ENCODE measurements at places on chromosomes 7 and 10.

DNA sequence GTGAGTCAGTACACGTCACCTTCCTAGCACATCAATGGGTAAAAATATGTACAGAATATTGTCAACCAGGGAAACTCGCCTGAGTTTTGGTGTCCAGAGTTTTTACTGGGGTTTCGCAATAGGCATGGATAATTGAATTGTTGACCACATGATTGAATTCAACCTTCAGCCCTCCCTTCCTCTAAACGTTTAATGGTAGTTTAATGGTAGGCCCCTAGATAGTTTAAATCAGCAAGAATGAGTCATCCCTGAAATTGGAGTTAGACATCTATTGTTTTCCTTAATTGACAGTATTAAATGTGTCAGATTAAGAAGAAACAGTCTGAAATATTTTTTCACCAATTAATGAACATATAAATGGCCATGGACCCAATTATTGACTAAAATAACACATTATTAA lies 57.8 kb upstream of the CACNA2D1 start:
- no peak for DNase-seq

DNA sequence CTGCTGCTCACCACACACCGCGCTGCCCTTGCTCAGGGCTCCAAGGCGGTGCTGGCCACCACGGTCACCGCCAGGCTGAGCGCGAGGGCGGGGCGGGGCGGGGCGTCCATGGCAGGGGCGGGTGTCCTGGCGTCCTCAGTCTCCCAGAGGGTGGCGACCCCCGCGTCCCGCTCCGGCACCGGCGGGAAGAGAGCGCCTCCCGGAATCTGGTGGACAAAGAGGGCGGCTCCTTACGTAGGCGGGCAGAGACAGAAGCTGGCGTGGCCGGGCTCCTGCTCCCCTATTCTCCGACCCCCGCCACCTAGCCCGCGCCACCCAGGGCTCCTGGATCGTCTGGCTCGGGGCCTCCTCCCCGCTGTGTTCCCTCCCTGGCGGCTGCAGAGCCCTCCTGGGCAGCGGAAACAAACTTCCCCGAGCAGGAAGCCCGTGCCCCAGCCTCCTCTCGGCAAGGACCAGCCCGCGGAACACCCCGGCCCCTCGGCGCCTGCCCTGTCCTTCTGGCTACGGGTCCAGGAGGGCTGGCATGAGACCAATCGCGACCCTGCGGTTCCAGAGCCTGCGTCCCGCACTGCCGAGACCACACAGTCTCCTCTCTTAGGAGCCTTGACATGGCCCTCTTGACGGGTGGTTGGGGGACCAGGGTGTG lies 133.8 kb upstream of the ZNF92 start:
- no peak for DNase-seq

DNA sequence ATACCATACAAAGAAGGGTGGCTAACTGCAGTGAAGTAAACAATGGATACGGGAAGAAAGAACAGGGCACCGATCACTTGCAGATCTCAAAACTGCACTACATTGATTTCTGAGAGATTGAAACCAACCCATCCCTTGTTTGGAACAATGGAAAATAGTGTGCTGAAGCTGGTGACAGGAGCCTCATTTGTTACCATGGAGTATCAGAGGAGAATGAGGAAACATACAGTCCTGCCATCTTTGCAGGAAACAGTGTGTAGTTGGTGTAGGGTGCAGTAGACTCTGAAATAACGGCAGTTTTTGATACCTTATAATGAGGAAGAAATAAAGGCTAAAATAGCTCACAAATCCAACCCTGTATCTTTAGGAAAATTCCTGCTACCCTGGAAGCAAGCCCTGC lies 118.5 kb downstream of the ARHGAP21 start:
- DNase-seq, result no peak

GRCh38 chr7:11166051-11166450 lies 192.4 kb downstream of the PHF14 start:
- DNase-seq, result no peak

DNA sequence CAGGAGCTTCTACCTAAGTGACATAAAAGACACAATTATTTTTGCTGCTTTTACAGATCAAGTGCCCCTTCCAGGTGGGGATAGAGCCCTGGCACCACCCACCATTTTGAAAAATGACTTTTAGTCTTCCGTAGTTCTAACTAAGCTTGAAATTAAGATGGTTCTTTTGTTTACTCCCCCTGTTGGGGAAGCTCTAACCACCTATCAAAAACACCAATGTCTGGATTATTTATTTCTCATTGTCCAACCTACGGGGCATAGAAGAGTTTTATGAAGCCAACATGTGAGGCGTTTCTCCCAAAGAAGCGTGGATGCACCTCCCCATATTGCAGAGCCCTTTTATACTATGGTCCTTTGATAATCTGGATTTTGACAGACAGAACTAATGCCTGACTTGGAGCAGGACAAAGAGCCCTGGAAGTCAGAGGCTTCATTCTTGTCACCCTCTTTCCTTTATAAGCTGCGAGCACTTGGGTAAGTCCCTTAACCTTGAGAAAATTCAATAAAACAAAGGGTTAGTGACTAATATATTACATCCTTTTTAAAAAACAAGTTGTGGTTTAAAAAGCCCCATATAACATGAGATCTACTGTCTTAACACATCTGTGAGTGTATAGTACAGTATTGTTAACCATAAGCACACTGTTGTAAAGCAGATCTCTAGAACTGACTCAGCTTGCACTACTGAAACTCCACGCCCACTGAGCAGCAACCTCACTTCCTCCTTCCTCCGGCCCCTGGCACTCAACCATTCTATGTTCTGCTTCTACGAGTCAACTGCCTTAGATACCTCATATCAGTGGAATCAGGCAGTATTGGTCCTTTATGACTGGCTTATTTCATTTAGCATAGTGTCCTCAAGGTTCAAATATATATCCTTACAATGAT lies 67.5 kb downstream of the ATXN7L1 start:
- peak; percentile 85 for DNase-seq

- DNase-seq, result no peak
Observed at GRCh38 chr7:47949703-47950102, 1.4 kb upstream of the PKD1L1 start.

- no peak for DNase-seq
Observed at GRCh38 chr10:77943121-77943901, 16.8 kb upstream of the DLG5 start.

- no peak for DNase-seq
Observed at GRCh38 chr7:133709036-133709880, 417.9 kb upstream of the LRGUK start.

GRCh38 chr7:23791721-23792120 lies 81.7 kb downstream of the STK31 start:
- no peak for DNase-seq

GRCh38 chr7:108134486-108134885 lies 4.3 kb upstream of the LAMB4 start:
- no peak for DNase-seq

DNA sequence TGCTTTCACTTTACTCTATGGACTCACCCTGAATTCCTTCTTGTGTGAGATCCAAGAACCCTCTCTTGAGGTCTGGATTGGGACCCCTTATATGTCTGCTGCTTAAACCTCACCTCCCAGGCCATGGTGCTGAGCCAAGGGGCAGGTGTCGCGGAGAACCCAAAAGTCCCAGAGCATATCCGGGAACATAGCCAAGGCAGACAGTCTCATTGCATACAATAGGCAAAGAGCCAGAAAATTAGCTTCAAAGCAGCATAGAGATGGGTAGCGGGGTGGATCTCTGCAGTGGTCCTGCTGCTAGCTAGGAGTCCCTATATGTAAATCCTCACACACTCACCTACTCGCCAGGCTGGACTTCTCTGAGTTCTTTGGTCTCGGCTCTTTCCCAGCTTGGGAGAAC lies 5.5 kb downstream of the CCL24 start:
- DNase-seq, result no peak

DNA sequence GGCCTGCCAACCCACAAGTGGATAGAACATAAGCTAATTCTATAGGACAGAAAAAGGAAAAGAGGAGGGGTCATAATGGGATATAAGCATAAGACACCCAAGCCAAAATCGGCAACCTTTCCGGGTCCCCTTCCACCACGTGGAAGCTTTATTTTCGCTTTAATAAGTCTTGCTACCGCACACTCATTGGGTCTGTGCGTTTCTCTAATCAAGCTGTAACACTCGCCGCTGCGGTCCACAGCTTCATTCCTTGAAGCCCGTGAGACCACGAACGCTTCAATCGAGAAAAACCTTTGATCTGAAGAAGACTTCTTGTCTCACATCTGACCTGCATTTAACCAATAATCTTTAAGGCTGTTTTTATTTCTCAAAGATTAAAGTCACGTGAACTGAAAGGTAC lies 35.8 kb upstream of the HECW1 start:
- DNase-seq, result no peak

DNA sequence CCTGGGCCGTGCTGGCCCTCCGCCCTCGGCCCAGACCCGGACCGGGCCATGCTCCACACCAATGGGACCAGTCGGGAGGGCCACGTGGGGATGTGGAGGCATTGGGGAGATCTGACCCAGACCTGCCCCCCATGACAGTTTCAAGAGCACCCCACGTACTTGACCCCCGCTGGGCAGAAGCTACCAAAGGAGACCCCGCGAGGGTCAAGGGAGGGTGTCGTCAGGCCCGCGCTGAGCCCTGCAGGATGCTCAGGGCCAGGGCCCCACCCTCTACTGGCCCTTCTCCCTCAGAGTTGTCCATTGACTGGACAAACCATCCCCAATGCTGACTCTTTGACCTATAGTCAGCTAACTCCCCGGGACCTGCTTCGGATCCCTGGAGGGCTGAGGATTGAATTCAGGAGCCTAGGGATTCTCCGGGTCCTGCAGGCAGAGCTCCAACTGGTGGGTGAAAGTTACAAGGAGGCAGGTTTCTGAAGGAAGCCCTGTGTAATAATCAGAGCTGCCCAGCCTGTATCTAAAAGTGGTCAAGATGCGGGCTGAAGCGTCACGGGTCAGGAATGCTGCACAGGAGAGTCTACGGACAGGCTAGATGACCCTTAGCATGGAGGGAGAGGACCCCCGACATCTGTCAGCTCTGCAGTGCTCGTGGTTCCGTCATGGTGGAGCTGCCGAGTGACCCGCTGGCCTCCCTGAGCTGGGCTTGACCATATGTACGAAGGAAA lies 498 bp upstream of the CALHM2 start:
- no peak for DNase-seq
